ENCODE measurements at places on chromosomes 12 and 14.

- DNase-seq, result no peak
- H3K4me3 ChIP-seq, result no peak overlapping the region
- H3K27ac ChIP-seq, result no peak overlapping the region
- H3K4me1 ChIP-seq, result no peaks in the 10 kb centered on the region
These were observed 236.0 kb downstream of the BCL11B start for GRCh38 chr14:99035712-99036610.

DNA sequence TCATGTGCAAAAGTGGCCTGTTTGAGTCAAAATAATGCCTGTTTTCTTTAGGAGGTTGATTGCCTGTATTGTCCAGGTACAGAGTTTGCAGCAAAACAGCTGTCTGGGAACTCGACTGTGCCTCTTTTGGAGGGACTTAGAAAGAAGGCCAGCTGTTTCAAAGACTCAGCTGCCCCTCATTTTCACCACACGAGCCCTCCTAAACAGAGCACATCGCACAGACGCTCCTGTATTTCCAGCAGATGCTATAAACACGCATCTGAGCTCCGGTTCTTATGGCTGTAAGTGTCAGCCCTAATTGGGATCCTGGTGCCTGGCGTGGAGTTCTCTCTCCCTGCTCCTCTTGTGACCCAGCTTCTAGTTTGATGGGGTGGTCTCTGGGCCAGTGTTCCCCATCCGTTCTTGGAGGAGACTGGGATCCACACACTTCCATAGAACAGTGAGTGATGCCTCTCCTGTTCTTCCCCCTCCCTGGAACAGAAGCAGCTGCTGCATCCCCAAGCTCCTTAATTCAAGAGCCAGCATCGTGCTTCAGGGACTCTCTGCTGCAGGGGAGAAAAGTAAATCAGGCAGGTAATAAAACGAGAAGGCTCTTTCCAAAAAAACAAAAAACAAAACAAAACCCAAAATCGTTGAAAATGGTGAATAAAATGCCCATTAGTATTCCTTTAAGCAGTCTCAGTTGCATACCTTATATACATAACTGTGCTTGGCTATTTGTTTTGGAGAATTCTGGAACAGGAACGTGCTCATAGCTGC, 269.0 kb downstream of the SLC15A4 start:
- H3K4me1 ChIP-seq, result no peaks in the 10 kb centered on the region
- DNase-seq, result no peak
- no peaks in the 10 kb centered on the region for H3K27me3 ChIP-seq
- no peaks in the 10 kb centered on the region for H3K36me3 ChIP-seq
- no peak overlapping the region for H3K27ac ChIP-seq

DNA sequence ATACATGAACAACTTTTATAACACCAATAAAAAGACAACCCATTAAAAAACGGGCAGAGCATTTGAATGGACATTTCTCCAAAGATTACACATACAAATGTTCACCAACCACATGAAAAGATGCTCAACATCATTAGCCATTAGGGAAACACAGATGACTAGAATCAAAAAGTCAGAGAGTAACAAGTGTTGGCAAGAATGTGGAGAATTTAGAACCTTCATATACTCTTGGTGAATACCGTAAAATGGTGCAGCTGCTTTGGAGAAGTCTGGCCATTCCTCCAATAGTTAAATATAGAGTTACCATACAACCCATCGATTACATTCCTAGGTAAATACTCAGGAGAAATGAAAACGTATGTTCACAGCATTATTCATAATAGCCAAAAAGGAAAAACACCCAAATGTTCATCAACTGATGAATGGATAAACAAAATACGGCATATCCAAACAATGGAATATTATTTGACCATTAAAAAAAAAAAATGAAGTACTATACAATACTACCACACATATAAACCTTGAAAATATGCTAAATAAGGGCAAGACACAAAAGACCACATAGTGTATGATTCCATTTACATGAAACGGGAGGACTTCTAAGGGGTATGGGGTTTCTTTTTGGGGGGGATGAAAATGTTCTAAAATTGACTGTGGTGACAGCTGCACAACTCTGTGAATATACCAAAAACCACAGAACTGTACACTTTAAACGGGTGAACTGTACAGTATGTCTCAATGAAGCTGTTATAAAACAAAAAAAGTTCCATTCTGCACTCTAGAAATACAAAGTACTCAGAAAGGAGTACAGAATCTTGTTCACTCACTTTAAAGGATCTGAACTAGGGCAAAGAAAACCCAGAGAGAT, 3.2 kb downstream of the CORO1C start:
- H3K4me3 ChIP-seq, result no peak overlapping the region
- no peak overlapping the region for H3K27ac ChIP-seq
- H3K36me3 ChIP-seq, result no peaks in the 10 kb centered on the region
- H3K27me3 ChIP-seq, result no peaks in the 10 kb centered on the region
- DNase-seq, result no peak
- H3K4me1 ChIP-seq, result no peaks in the 10 kb centered on the region

- no peaks in the 10 kb centered on the region for H3K36me3 ChIP-seq
- no peak overlapping the region for H3K27ac ChIP-seq
- H3K4me3 ChIP-seq, result no peak overlapping the region
- DNase-seq, result no peak
- no peaks in the 10 kb centered on the region for H3K27me3 ChIP-seq
- H3K4me1 ChIP-seq, result peaks cover 2% of the 10 kb centered on the region
These were observed 112.5 kb downstream of the MED13L start for GRCh38 chr12:116165036-116165425.

DNA sequence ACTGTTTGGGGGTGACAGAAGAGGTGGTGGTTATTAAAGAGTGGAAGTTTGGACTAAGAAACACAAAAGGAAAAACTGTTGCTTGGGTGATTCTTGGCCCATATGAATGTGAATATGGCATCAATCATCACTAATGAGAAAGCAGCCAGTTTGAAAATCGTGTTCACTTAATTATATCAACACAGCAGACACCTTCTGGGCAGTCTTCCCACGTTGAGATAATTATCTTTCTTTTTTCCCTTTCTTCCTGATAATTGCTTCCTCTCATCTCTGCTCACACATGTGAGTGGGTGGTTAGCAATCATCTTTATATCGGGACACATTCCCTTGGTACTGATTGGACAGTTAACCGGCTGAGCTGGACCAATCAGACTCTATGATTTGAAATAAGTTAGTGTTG, 539.7 kb downstream of the AACS start:
- no peak overlapping the region for H3K4me3 ChIP-seq
- no peaks in the 10 kb centered on the region for H3K27me3 ChIP-seq

- H3K27me3 ChIP-seq, result no peaks in the 10 kb centered on the region
These were observed 1.0 kb downstream of the FGFR1OP2 start for GRCh38 chr12:26939192-26939832.
